Cardiac fibroblast (primary cell): ENCODE measurements at places on chromosomes 5 and 9.

DNA sequence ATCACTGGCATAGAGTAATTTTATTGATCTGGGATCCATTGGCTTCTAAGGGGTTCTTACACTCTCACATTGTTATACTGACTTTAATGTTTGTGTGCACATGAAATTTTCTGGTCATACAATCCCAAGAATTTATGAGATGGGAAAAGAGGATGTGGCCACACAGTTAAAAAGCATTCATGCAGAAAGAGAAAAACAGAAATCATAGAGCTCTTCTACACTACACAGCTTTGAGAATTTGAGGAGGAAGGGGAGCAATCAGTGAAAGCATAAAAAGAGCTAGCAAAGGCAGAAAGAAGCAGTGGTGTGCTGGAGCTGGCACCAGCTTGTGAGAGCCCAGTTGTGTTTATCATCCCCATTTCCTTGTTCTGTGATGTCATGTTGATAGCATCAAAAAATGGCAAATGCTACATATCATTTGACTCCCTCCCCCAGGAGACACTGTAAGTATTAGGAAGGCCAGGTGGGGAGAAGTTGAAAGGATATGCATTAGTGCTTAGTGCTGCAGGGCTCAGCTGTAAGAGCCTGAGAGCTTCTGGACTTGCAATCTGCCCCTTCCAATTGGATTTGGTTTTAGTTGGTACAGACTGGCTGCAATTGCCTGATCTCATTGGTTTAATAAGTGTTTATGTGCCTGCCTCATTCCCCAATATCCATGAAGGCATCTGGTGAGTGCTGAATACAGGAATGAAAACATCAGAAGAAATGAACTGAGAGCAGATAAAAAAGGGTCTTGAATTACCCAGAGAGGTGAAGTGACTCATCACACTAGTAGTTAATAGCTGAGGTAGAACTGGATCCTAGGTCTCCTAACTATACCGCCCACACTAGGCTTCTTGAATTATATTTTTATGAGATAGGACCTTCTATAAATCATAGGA is 30.9 kb downstream of the RHOBTB3 start:
- DNase-seq = peak; percentile 49

GRCh38 chr9:88018101-88018500 is 43.8 kb upstream of the CDK20 start:
- no peak for DNase-seq

- DNase-seq = no peak
Observed at GRCh38 chr5:167546270-167546669, 745.2 kb upstream of the WWC1 start.

DNA sequence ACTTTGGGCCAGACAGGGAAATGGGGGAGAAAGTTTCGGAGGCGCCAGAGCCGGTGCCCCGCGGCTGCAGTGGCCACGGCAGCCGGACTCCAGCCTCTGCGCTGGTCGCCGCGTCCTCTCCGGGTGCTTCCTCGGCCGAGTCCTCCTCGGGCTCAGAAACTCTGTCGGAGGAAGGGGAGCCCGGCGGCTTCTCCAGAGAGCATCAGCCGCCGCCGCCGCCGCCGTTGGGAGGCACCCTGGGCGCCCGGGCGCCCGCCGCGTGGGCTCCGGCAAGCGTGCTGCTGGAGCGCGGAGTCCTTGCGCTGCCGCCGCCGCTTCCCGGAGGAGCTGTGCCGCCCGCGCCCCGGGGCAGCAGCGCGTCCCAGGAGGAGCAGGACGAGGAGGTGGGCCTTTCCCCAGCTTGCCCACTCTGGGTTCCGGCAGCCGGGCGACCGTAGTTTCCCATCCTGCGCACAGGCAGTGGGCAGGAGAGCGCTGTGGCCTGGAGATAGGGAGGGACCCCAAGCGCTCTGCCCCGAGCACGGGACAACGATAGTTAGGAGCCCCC is 516 bp downstream of the MAST4 start:
- DNase-seq = peak; percentile 29

GRCh38 chr5:100598446-100598845 is 63.3 kb downstream of the FAM174A start:
- DNase-seq = no peak

GRCh38 chr9:133706307-133707050 is 31.7 kb downstream of the SARDH start:
- DNase-seq = peak; percentile 46

GRCh38 chr5:80346055-80346454 is 26.3 kb downstream of the SPZ1 start:
- DNase-seq = peak; percentile 2

DNA sequence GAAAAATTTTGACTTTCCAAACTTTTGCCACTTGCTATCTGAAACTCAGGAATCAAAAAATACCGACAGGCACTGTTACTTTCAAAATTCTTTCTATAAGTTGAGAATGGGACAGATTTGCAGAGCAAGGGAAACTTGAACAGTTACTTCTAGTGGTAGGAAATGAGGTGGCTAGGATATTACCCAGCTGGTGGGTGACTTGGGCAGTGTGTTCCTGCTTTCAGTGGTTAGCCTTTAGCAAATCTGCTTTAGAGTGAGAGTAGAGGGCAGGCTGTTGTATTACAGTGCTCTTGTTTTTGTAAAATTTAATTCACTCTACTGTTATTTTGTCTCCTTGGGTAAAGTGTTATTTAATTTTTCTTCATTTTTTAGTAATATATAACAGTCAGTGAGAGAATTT is 40.2 kb upstream of the ROPN1L start:
- DNase-seq = no peak

GRCh38 chr5:141211-141610 is 49.2 kb downstream of the PLEKHG4B start:
- DNase-seq = no peak

GRCh38 chr9:114898741-114899140 is 31.6 kb downstream of the TNFSF8 start:
- no peak for DNase-seq

- DNase-seq = no peak
Observed at GRCh38 chr9:7287065-7287464, 512.5 kb downstream of the DMAC1 start.

- DNase-seq = no peak
Observed at GRCh38 chr5:128116445-128116844, 32.9 kb downstream of the SLC12A2 start.

- no peak for DNase-seq
Observed at GRCh38 chr9:100637787-100638186, 59.9 kb downstream of the CAVIN4 start.

- no peak for DNase-seq
Observed at GRCh38 chr5:164027738-164028137, 522.3 kb downstream of the MAT2B start.

DNA sequence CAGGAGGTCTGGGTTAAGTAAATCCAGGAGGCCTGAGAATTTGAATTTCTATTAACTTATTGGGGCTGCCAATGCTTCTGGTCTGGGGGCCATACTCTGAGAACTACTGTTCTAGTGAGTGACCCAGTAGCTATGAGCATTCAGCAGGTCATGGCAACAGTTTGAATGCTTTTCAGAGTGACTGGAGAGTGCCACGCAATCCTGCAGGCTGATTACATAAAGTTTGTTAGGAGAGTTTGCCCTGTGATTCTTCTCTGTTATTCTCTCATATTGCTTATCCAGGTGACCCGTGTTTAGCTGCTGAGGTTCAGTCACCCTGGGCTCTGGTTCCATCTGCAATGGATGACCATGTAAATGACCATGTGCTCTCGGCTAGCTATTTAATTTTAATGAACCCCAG is 22.2 kb upstream of the TMED7 start:
- DNase-seq = no peak

DNA sequence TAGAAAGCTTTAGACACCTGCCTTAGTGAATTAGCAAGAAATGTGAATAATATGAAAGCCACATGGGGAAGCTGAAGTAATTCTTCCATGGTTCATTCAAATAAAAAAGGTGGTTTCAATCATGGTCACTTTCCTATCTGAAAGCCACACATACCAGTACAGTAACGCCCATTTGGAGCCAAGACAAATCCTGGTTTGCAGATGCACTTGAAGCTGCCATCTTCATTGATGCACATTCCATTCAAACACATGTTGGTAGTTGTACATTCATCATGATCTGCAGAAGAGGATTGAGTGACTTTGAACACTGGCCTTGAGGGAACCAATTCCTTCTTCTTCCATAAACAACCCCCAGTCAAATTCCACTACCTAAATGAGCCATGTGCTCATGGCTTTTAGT is 161.5 kb downstream of the FBN2 start:
- no peak for DNase-seq

- no peak for DNase-seq
Observed at GRCh38 chr9:121038804-121039203, 11.3 kb downstream of the C5 start.

- DNase-seq = peak; percentile 35
Observed at GRCh38 chr5:83209963-83210362, 132.6 kb downstream of the XRCC4 start.

DNA sequence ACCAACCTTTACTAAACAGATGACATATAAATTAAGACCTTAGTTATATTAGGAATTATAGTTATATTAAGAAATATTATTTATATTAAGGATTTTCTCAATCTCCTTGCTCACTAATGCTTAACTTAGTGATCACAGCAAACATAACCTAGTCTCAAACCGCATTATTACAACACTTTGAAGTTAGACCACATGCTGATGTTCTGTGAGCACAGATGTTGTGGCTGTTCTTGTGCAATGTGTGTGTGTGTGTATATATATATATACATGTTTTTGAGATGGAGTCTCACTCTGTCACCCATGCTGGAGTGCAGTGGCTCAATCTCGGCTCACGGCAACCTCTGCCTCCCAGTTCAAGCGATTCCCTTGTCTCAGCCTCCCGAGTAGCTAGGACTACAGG is 20.5 kb downstream of the ELP1 start:
- DNase-seq = no peak

DNA sequence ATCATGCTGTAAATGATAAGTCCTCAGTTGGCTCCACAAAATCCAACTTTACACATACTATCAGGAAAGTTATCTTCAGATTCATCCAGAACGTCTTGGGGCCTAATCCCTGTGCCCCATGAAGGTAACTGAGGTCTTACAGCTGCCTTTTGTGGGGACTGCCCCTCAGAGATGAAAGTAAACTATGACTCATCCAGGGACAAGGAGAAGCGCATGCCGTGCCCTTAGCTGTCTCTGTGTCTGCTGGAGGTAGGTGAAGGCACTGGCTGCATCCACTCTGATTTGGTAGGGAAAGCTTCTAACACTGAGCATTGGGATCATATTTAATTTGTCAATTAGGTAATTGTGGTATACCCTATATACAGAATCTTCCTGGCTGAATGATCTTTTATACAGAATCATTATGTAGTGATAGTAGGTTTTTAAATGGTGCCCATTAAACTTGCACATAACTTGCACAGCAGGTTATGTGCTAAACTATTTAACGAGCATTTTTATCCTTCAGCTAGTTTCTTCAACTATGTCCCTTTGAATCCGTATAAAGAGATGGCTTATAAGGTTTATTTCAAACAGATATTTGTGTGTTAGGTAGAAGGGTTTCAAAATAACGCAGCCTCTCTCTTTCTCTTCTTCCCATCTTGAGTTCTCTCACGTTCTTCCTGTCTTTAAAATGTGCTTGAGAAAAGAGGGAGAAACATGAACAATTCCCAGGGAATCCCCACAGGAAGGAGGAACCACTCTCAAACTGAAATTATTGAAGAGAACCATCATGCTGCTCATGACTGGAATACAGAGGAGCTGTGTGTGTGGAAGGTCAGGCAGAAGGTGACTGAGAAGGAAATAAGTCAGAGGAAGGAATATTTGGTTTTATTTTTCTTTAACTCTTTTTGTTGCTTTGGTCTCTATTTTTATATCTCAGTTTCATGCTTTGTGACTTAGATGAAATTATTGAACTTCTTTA is 250.9 kb downstream of the CD180 start:
- DNase-seq = peak; percentile 12

DNA sequence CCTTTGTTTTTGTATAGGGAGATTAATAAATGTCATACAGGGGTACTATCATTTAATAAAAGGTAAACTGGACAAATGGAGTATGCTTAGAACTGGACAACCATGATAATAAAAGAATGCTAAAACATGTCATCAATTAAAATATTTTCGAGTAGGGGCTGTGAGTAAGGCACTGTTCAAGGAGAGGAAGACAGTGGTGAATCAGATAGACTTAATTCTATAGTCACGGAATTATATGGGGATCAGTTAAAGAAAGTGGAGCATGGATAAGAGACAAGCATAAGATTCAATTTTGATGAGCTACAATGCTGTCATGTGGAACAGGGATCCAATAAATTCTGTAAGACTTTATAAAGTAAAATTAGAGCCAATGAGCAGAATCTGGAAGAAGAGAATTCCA is 104.5 kb downstream of the HMHB1 start:
- no peak for DNase-seq

GRCh38 chr5:64788156-64788555 is 19.4 kb downstream of the CWC27 start:
- DNase-seq = no peak

GRCh38 chr9:76603448-76603895 is 144.5 kb downstream of the GCNT1 start:
- DNase-seq = peak; percentile 74

- DNase-seq = no peak
Observed at GRCh38 chr9:98839724-98840123, 32.3 kb downstream of the GALNT12 start.

- no peak for DNase-seq
Observed at GRCh38 chr5:108036482-108036881, 345.4 kb downstream of the FBXL17 start.

DNA sequence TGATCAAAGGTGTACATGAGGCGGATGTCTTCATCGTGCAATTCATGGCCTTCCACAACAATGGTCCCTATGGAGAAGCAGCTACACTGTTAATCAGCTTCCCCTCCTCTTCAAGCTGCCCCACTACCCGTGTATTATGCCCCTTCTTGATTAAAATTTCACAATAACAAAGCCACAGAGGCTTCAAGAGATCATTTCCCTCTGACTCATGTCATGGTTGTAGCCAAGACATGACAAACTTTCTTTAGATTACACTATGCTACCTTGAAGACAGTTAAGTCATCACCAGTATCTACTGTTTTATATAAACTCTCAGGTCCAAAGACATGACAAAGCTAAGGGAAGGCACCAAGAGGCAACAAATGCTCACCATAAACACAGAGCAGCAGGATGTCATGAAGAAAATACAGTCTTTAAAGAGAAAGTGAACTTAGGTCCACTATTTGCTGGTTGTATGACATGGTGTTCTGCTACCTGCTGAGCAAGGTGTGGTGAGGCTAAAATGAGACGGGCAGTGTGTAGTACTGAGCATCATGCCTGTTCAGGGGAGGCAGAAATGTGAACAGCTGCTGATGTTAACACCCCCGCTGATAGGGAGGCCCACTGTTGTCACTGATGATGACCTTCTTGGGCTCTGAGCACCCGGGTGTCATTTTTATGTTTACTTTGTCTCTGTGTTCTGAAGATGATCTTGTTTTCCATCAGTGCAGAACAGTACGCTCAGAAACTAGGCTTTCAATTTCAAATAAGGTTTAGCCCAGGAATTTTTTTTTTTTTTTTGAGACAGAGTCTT is 48.3 kb downstream of the IARS1 start:
- peak; percentile 54 for DNase-seq
